Activated gamma-delta T cell treated with Interleukin-2 at 50 U/mL for 16 hours (primary cell): ENCODE measurements at places on chromosomes 5 and 9.

DNA sequence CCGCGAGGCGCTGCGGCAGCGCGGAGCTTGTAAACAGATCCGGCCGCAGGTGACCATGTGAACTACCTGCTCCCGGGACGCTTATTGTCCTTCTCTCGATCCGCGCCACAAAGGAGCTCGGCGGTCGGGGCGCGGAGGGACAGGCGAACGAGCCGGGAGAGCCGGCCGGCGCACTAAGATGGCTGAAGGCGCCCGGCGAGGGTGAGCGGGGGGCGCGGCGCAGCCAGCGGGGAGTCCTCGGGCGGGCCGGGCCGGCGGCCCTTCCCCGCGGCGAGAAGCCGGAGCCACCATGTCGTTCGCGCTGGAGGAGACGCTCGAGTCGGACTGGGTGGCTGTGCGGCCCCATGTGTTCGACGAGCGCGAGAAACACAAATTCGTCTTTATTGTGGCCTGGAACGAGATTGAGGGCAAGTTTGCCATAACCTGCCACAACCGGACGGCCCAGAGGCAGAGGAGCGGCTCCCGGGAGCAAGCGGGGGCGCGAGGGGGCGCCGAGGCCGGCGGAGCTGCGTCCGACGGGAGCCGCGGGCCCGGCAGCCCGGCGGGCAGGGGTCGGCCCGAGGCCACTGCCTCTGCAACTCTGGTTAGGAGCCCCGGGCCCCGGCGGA lies 535 bp downstream of the JMY start:
- peak; percentile 11 for DNase-seq

DNA sequence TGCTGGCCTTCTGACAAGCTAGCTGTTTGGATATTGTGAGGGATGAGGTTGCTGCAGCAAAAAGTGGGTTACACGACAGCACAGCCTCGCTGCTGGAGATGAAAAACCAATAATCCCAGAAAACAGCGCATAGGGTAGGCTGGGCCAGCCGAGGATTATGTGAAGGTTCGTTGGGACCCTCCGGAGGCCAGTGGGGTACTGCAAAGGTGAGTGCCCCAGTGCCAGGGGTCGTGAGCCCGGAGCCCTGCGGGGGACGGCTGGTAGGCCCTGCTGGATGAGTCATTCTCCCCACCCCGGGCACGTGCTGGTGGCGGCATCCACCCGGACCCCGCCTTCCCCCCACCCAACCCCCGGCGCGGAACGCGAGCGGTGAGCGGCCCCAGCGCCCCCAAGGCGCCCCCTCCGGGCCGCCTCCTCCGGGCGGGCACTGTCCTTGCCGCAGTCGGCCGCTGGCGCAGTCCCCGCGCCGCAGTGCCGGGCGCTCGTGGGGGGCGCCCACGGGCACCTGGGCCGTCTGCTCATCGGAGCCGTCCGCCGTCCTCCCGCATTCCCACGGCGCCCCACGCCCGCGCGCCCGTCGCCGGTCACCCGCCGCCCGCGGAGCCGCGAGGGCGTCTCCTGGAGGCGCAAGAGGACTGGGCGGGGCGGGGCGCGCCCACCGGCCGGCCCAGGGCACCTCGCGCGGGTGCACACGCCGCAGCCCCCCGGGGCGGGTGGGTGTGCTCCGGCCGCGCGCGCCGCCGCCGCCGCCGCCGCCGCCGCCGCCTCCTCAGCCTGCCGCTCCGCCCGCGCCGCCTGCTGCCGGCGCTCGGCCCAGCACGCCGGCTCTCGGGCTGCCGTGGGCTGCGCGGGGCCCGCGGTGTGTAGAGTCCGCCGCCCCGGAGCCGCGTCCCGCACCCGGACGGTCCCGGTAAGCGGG lies at the start of gene PHF24:
TSS of gene PHF24 (plus strand) at position 794 of the 919 bp plus-strand sequence. CDS start 13,014 bp downstream, outside the sequence.
- peak; percentile 14 for DNase-seq

DNA sequence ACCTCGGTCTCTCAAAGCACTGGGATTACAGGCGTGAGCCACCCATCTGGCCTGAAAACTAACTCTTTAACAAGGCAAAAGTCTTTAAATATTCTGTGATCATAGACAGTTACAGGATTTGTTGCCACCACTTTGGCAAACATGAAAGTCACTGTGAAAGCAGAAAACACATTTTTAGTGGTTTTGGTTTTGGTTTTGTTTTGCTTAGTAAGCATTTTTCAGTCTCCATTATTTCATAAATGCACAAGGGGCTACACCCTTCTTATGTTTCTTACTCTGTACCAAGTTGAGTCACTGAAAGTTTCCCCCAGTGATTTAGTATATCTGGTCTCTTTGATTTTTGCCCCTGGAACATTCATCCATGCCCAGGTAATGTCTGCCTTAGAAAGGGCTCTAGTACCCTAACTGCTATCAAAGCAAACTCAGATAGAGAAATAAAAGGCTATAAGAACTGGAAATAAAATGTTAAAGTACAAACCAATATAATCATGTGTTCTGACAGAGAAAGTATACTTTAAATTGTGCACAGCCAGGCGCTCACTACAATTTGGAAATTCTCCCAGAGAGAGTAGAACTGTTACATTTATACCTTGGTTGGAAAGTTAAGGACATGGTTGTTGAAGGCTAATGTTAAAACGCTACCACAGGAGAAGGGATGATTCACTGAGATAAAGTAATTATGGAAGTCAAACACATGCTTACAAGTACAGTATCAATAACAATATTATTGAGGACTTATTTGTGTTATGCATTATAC lies 1022.5 kb upstream of the DMAC1 start:
- DNase-seq, result no peak

DNA sequence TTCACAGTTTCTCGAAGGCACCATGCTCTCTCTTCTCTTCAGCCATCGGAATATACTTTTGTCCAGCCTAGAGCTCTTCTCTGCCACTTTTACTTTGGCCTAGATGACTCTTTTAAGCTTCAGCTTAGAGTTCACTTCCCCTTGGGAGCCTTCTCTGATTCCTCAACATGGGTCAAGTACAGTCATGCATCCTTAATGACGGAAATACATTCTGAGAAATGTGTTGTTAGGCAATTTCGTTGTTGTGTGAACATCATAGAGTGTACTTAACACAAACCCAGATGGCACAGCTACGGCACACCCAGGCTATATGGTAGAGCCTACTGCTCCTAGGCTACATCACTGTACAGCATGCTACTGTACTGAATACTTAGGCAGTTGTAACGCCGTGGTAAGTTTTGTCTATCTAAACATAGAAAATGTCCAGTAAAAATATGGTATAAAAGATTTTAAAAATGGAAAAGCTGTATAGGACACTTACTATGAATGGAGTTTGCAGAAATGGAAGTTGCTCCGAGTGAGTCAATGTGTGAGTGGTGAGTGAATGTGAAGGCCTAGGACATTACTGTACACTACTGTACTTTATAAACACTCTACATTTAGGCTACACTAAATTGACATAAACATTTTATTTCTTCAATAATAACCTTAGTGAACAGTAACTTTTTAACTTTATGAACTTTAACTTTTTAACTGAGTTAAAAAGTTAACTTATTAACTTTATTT lies 15.1 kb upstream of the TNFSF15 start:
- DNase-seq, result no peak

GRCh38 chr5:96033116-96033515 lies 71.5 kb upstream of the ELL2 start:
- DNase-seq, result no peak

DNA sequence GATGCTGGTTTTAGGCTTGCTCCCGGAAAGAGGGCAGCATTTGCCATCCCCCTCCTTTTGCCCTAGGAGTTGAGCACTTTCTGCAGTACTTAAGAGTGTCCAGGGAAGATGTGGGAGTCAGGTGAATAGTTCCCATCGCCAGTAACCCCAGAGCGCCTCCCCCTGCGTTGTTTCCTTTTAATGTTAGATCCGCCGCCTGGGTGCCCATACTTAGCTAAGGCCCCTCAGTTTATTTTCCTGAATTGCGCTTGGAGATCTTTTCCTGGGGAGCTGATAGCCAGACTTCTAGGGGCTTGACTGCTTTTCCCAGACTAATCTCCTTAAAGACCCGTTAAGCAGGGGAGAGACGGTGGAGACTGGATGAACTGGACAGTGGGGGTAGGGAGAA lies 377 bp upstream of the PCDHAC2 start:
- DNase-seq, result no peak

GRCh38 chr9:109319626-109320241 lies 1.1 kb downstream of the EPB41L4B start:
- no peak for DNase-seq

DNA sequence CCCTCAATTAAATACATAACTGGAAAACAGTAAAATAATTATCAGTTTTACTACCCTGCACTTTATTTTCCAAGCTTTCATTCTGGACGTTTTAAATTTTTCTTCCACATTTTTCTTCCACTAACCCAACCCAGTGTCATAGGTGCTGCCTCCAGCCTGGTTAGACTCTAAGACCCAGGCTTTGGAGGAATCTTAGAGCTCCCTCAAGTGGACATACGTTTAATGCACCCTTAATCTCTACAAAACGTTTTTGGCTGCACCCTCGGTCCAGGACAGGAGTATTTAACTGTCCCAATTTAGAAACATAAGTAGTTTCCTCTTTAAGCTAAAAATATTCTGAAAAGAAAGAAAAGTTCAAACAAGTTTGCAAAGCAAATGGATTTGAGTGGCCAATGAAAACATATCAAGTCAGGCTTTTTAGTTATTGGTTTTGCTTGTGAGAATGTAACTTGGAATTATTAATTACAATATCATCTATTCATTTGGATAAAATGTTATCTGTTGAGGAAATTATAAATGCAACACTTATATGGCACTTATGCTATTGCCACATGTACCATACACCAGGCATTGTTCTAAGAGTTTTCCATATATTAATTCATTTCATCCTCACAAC lies 38.9 kb downstream of the CDH6 start:
- DNase-seq, result no peak

GRCh38 chr9:38227656-38228055 lies 158.6 kb upstream of the SHB start:
- DNase-seq, result no peak

DNA sequence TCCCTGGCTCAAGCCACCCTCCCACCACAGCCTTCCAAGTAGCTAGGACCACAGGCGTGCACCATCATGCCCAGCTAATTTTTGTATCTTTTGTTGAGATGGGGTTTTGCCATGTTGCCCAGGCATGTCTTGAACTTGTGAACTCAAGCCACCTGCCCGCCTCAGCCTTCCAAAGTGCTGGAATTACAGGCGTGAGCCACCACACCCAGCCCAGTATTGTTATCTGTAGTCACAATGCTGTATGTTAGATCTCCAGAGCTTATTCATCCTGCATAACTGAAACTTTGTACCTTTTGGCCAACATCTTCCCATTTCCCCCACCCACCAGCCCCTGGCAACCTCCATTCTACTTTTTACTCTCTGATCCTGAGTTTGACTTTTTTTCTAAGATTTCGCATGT lies 37.5 kb downstream of the CREBRF start:
- no peak for DNase-seq

- no peak for DNase-seq
Observed at GRCh38 chr9:26311463-26311995, 581.1 kb downstream of the CAAP1 start.

- DNase-seq, result no peak
Observed at GRCh38 chr5:23405316-23406068, 101.9 kb upstream of the PRDM9 start.

- DNase-seq, result no peak
Observed at GRCh38 chr5:12460493-12461261, 556.4 kb upstream of the CTNND2 start.

DNA sequence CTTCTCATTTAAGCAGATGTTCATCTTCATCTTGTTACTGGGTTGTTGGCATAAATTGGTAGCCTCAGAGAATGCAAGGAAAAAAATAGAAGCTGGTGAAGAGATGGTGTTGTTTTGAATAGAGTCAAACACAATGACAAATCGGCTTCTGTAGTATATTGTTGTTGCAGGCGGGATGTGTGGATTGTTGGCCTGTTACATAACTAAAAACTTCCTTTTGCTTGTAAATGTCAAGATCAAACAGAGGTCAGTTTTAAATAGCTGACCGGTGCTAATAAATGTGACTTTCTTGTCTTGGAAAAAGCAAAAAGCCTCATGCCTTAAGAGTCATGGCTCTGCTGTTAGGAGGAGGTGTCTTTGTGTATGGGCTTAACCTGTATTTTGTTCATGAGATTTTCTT lies 59.2 kb downstream of the CCDC192 start:
- DNase-seq, result no peak

DNA sequence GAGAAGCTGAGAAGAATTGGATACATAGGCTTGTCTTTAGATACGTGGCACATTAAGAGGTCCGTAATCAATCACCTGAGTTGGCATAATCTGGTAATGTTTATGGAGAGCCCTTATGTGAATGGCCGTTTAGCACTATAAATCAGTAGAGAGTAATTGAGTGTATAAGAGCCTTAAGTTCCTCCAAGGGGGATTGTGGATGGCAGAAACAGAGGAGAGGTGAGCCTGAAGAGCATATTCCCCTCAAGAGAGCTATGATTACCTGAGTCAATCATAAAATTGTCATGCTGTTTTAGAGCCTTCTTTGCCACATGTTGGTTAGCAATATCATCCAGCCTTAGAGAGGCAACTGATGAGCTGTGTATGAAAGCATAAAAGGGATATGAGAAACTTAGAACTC lies 58.8 kb downstream of the FOCAD start:
- DNase-seq, result no peak

DNA sequence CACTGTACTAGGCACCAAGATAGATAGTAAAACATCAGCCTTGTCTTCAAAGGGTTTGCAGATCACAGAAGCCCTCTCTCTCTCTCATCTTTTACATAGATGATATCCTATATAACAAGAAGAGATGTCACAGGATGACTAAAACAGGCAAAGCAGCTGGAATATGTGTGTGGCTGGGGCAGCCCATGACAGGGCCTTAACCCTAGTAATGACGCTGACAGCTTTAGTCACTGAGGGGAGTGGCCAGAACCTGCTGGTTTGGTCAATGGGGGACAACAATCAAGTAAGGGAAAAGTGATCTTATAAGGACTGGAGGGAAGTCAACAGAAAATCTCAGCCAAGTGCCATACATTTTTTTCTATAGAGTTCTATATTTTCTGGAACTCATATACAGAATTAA lies 41.9 kb upstream of the RIC1 start:
- DNase-seq, result no peak

DNA sequence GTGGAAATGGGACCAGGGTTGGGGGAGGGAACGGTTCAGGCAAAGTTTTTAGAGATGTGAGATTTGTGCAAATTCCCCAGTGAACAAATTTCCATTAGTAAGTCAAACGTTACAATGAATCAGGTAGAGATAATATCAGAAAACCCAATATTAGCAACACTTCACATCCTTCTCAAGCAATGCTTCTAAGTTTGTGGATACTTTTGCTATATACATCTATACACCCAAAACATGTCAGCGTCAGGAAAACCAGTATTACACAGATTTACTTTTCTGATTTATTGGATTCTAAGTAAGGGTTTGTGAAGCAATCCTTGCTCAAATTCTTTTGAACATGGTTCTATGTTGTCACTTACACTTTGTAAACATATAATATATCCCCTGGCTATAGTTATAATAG lies 6.5 kb downstream of the ALDH1A1 start:
- no peak for DNase-seq

DNA sequence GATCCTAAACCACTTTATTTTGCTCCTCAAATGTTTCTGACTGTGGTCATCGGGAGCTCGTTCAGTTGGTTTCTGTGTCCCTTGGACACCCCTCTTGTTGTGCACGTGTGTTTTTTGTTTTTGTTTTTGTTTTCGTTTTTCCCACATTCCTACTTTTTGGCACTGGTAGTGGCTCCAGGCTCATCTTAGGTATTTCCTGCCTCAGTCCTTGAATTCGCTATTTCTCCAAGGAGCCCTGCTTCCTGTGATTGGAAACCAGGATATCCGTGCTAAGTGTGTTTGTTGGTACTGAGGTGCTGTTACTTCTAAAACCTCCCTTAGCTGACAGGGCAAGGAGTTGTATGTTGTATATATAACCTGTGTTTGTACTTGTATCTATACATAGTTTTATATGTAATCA lies 5.9 kb downstream of the HMCN2 start:
- no peak for DNase-seq

GRCh38 chr9:24245988-24246387 lies 299.7 kb downstream of the IZUMO3 start:
- no peak for DNase-seq
